ENCODE measurements at places on chromosomes 3 and 15.
A peak's percentile ranks its signal among the peaks of the same experiment; 100 is the strongest.

- DNase-seq, result no peak
These were observed 68.3 kb downstream of the SMAD3 start for GRCh38 chr15:67133738-67134066.

GRCh38 chr3:122074621-122075265, 19.6 kb downstream of the CD86 start:
- no peak for DNase-seq

DNA sequence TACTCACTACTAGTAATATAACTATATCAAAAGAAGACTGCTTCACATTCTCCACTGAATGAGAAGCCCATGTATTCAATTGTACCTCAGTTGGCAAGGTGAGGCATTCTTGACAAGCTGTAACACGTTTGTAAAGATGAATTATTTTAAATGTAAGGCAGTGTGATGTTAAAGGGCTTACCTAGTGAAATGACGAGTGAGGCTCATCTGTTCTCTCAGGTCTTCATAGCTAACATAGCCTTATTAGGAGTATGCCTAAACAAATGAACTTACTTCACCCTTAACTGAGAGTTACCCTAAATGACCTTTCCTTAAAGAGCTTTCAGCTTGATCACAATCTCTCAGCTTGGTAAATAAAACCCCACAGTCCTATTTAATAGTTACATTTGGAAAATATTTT, 127.3 kb downstream of the FEZF2 start:
- DNase-seq, result no peak

GRCh38 chr15:28020644-28021043, 78.5 kb downstream of the OCA2 start:
- DNase-seq, result no peak

GRCh38 chr3:147418808-147419701, 9.9 kb downstream of the ZIC1 start:
- DNase-seq, result no peak

DNA sequence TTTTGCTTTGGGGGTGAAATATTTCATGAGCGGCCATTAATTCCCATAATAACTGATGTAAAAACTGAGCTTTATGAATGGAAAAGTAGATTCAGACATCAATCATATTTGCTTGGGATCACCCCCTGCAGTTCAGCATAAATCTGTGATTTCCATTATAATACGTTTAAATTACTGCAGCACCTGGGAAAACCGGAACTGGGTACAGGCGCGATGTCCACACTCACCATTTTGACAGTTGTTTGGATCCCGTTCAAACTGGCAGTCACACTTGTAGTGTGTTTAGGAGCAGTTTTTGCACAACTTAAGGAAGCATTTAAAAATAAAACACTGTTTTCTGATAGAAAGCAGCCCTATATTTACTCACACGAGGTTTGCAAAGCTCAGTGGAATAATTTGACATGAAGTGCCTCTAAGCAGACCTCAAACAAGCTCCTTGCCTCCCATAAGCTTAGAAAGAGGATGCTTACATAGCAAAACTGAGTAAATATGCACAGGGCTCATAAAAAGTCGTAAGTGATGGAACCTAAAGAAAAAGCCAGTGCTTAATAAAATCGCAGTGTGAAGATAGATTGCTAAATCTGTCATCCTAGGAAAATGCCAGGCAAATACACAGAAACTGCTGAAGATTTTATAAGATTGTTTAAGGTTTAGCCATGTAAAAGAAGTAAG, 377.6 kb downstream of the PTPRG start:
- no peak for DNase-seq

DNA sequence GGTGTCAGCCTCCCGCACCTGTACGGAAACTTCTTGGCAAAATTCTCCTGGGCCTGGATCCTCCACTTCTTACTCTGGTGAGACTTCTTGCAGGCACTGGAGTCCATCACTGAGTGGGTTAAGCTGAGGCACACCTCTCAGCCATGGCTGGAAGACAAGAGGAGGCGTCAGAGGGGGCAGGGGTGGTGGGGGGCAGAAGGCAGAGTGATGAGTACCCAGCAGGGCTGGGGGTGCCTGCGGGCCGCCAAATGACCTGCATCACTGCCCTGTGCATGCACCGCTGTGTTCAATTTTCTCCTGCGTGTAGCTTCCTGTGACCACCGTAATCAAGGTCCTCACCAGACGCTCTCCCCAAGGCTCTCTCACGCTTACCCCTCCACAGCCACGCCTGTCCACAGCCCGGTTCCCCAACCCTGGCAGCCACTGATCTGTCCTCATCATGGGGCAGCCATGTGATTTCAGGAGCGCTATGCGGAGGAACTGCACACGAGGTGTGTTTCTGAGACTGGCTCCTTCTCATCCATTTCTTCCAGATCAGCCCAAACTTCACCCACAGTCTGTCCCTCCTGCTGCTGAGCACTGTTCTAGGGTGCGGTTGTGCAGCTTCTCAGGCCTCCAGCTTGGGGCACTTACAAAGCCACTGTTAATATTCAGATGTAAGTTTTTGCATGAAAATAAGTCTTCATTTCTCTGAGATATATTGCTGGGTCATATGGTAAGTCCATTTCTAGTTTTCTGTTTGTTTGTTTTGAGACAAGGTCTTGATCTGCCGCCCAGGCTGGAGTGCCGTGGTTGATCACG, 5.2 kb downstream of the C3orf22 start:
- no peak for DNase-seq

GRCh38 chr3:67076607-67077006, 78.5 kb downstream of the KBTBD8 start:
- DNase-seq, result no peak

DNA sequence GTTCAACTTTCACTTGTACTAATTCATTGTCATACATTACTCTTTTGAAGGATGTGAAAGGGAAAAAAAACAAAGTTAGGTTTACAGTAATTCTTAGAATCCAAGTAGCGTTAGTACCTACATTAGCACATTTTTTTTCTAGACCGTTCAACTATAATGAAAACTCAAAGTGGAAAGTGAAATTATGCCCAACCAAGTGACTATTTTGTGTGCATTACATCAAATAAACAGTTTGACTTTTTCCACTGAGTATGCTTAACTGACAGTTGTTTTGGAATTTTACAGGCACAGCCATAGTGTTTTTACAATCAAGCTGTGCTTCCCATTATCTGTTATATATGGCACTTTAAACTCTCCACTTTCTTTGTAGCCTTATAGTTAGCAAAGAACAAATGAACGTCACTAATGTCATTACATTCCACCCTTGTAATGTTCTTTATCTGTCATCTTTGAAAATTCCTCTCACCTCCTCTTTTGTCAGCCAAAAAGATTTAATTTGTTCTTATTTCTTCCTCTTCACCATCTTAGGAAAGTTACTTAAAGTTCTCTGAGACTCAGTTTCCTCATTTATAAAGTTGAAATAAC, 142.3 kb upstream of the SOX2 start:
- no peak for DNase-seq

- DNase-seq, result no peak
These were observed 286.8 kb upstream of the TRIM42 start for GRCh38 chr3:140391061-140391460.

GRCh38 chr3:170766823-170767575, 103.0 kb downstream of the RPL22L1 start:
- DNase-seq, result no peak

GRCh38 chr3:129433565-129433964, 5.1 kb upstream of the EFCAB12 start:
- DNase-seq, result no peak

DNA sequence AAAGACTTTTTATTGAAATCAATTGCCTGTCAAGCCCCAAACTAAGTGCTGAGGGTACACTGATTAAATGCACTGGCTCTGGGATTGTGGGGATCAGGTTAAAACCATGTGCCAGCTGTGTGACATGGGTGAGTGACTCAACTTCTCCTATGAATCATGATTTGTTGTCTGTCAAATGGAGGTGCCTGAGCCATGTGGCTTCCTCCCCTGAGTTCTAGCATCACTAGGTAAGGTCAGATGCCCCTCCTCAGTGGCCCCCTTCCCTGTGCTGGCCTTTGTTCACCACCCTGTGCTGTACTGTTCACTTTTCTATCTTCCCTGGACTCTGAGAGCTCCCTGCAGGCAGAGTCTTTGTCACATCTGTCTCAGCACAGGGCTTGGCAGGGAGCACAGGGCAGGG, 43.6 kb upstream of the ATP2B2 start:
- peak; percentile 10 for DNase-seq

DNA sequence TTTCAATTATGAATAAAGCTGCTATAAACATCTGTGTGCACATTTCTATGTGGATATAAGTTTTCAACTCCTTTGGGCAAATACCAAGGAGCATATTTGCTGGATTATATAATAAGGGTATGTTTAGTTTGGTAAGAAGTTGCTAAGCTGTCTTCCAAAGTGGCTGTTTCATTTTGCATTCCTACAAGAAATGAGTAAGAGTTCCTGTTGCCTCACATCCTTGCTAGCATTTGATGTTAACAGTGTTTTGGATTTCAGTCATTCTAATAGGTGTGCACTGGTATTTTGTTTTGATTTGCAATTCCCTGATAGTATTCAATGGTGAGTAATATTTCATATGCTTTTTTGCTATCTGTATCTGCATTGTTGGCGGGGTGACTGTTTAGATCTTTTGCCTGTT, 120.7 kb upstream of the MDFIC2 start:
- DNase-seq, result no peak

- no peak for DNase-seq
These were observed 21.9 kb downstream of the ABTB1 start for GRCh38 chr3:127694467-127695215.

GRCh38 chr15:69340243-69340900, 41.7 kb downstream of the PAQR5 start:
- no peak for DNase-seq

DNA sequence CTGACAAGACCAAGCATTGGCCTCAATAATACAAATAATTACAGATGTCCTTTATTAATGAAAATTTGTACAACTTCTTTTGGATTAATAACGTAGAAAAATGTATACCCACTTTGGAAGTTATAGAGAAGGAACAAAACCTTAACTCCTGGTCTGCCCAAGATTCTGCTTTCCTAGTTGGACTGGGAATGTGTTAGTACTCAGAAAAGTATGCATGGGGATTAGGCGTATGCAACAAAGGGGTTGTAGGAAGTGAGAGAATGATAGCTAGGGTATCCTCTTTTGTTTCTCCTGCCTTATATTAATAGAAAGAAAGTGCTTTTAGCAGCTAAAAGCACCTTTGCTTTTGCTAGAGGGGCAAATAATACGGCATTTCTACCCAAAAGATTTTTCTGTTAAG, 116.2 kb upstream of the LRRFIP2 start:
- peak; percentile 82 for DNase-seq

- DNase-seq, result no peak
These were observed 250.1 kb downstream of the DIPK2A start for GRCh38 chr3:144221761-144222160.

GRCh38 chr15:93223803-93224202, 134.8 kb upstream of the RGMA start:
- DNase-seq, result no peak

DNA sequence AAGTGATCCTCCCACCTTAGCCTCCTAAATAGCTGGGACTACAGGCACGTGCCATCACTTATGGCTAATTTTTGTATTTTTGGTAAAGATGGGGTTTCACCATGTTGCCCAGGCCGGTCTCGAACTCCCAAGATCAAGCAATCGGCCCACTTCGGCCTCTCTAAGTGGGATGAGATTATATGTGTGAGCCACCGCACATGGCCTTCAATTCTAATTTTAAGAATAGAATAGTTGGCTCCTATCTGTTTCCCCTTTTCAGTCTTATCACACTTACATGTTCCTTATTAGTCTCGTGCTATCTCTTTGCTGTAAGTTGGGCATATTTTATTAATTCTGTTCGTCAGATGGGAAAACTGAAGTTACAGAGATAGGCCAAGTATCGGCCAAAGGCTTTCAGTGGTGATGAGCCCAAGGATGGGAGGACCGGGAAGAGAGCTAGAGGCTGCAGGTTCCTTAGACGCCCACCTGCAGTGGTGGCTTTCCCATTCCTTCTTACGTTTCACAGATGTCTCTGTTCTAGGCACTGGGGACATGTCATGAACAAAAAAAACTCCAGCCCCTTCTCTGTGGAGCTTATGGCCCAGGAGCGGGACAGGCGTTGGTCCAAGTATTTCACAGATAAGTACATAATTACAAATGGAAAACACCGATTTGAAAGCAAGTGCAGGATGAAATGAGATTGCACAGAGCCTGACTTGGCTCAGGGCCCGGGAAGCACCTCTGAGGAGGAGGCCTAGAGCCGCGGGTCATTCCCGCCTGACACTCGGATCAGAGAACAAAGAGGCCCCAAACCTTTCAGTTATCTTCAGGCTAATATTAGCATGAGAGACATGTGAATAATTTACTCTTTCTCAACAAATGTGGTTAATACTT, 91.1 kb upstream of the KLF13 start:
- DNase-seq, result no peak

GRCh38 chr15:99914723-99915122, 181.5 kb upstream of the LYSMD4 start:
- DNase-seq, result no peak

DNA sequence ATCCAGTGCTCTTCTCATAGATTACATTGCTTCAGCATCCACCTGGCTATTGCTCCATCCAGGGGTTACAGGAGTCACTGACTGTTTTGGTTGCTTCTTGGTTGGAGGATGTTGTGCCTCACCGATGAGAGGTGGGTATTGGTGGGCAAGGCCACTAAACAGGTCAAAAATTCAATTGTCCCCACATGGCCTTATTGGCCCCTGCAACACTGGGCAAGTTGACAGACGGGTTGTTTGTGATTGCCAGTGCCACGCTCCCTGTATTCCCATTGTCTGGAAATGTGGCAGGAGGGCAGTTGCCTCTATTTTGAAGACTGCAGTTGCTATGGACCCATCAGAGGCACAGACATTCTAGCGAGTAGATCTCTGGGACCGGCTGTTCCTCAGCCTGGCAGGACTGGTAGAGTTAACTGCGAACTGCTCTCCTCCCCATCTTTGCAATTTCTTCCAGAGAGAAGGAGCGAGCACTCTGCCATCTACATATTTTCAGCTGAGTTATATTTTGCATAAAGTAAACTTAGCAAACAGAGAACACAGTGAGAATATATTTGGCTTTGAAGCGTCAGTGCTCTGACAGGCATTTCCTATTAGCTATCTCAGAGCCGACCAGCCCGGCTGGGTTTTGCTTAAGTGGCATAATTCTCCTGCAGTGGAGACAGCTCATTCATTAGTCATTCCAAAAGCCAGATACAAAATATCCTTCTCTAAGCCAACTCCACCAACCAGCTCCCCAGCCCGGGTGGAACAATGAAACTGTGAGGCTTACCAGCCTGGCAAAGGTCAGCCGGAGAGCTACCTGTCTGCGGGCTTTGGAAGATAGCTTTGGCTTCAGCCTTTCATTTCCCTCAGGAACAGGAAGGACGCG, 26.0 kb upstream of the MAGEF1 start:
- peak; percentile 57 for DNase-seq

DNA sequence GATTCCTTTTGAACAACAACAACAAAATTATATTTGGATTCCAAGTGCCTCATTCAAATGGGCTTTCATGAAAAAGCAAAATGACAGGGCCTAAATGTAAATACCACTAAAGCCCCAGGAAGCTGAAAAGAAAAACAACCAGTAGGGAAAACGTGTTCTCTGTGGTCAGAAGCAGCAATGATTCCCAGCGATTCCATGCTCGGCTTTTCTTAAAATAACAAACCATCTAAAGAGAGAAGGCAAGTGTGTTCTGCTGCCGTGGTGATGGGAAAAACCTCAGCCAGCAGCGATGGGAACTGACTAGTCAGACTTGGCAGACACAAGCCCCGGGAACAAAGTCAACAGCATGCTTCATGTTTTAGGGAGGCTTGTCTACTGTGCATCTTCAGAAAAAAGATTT, 153.6 kb downstream of the TNIK start:
- DNase-seq, result peak; percentile 90

GRCh38 chr3:47825590-47825989, 22.7 kb downstream of the DHX30 start:
- DNase-seq, result no peak

GRCh38 chr3:86562090-86562489, 428.9 kb downstream of the VGLL3 start:
- DNase-seq, result no peak

GRCh38 chr15:88174571-88174970, 82.0 kb downstream of the NTRK3 start:
- DNase-seq, result no peak
